ENCODE measurements at places on chromosomes 4 and X.

DNA sequence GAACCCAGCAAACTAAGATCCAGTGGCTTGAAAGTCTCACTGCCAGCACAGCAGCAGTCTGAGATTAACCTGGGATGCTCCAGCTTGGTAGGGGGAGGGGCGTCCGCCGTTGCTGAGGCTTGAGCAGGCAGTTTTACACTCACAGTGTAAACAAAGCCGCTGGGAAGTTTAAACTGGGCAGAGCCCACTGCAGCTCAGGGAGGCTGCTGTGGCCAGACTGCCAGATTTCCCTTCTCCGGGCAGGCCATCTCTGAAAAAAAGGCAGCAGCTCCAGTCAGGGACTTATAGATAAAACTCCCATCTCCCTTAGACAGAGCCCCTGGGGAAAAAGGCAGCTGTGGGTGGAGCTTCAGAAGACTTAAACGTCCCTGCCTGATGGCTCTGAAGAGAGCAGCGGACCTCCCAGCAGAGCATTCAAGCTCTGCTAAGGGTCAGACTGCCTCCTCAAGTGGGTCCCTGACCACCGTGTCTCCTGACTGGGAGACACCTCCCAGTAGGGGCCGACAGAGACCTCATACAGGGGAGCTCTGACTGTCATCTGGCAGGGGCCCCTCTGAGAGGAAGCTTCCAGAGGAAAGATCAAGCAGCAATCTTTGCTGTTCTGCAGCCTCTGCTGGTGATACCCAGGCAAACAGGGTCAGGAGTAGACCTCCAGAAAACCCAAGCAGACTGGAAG is 45.1 kb upstream of the CDX4 start:
- no peak for DNase-seq

DNA sequence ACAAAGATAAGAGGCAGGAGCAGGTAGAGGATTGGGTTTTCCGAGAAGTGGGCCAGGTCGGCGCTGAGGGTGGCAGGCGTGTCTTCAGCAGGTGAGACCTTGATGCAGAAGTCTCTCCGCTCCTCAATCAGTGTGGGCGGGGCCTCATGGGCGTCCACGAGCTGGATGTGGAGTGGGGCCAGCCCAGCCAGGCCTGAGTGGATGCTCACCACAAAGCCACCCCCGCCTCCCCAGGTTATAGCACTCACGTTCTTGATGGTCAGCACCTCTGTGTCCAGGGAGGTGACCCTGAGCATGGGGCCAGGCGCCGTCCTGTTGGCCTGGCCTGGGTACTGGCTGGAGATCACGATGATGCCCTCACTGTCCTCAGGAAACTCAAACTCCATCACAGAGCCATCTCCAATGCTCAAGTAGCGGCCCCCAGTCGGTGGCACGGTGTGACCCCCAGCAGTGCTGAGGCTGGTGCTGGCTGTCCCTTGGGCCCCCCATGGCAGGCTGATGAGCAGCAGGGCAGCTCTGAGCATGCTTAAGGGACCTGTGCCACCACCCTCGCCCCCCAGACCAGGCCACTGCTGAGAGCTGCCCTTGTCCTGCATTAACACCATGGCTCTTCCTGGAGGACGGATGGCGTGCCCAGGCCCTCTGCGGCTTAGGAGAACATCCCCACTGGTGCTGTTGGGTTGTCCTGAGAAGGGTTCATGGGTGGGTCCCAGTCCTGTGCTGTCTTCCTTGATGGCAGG is 1.9 kb downstream of the SLC10A3 start:
- no peak for DNase-seq

GRCh38 chrX:21883258-21883657 is 27.5 kb downstream of the YY2 start:
- DNase-seq: peak; percentile 9

GRCh38 chrX:42220083-42220482 is 296.7 kb upstream of the CASK start:
- no peak for DNase-seq

Data from hippocampal formation (tissue), 2 donors.